ENCODE measurements at places on chromosomes 3 and 15.

GRCh38 chr15:75067123-75067830 is 43.9 kb downstream of the PPCDC start:
- DNase-seq = no peak

DNA sequence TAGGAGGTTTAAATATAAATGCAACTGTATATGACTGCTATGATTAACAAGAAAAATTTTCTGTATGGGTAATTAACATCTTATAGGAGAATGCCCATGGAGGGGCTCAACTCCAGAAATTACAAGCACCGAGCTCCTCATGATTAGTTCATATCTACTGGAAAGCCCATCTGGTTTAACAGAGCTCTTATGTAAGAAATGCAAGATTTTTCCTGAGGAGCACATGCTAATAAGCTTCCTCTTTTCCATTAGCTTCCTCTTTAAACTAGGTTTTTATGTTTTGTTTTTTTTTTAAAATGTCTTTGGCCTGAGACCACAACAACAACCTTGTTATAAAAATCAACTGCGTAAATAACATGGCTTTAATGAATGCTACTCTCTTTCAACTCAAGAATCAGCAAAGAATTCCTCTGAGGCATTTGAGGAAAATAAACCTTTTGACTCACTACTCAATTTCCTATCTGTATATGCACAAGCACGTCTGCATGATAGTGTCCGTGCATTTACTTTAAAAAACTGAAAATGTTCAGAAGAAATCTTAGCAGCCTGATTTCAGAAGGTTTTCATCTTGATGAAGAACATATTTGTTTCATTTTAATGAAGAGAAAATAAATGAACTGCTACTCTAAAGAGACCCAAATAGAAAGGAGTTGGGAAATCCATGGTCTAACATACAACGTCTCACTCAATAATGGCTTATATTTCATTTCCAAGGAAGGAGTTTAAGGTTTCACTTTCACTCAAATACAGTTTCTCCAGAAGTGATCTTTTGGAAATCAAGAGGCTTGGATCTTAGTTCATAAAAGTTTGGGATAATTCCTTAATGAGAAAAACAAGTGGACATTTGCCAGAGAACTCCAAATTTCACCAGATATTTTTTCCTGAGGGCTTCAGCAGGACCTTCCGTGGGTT is 180.8 kb downstream of the KCNAB1 start:
- DNase-seq = no peak

DNA sequence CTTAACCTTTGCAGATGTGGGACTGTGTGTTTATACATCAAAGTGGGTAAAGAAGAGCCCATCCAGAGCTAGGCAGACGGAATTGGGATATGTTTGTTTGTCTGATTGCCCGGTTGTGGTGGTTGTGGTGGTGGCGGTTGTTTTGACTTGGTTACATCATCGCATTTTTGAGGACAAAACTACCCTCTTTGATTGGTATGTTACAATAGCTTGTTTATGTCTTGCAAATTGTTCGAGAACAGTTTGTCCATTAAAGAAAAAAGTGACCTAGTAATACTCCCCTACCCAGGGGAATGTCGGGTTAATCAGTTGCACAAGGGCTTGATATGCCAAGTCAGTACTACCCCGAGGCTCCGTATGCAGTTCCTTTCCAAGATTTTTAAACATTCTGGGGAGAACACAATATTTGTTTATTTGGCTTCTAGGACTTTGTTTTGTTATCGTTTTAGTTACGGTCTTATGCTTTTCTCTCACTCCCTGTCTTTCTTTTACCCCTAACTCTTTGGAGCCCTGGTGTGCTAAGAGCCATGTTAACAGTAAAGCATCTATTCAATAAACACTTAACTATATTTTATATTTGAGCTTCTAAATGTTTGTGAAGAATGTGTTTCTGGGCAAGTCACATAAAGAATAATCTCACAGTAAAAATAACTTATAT is 315.4 kb downstream of the LPP start:
- DNase-seq = no peak

DNA sequence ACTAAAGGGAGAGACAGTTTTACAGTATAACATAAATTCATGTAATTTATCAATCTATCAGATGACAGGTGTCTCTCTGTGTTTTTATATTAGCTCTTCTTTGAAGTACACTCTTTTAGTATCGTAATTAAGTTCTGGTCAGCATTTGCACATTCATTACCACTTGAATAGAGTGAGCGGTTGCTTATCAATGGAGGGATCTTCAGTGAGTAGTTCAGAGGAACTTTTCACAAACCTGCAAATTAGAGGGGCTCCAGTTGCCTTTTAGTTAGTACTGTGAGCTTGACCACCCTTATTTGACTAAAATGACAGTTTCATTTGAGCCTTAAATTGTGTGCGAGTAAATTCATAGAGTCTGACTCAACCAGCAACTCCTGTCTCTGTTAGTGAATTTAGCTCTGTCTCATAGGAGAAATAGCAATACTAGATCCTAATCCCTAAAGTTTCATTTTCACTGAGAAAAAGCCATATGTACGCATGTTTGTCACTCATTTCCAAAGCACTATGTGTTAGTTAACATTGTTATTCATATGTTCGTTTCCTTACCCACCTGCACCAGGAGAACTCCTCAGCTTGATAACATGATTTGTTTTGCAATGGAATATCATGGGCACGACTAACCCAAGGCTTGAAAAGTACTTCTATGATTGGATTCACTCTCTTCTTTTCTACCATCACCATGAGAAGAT is 57.5 kb upstream of the ZBED2 start:
- DNase-seq = no peak

DNA sequence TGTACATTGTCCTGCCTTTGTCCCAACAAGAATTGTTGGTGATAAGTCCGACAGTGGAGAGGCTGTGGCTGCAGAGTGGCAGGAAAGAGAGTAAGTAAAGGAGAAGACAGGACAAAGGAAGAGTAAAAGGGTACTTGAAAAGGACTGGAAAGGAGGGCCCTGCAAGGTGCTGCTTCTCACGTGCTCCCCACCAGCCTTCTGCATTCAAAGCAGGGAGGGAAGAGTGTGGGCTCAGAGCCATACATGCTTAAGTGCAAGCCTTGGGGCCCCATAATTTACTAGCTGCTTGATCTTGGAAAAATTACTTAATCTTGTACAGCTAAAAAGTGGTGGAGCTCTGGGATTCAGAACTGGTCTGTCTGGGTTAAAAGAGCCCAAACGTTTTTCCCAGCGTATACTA is 29.9 kb downstream of the MME start:
- DNase-seq = no peak

DNA sequence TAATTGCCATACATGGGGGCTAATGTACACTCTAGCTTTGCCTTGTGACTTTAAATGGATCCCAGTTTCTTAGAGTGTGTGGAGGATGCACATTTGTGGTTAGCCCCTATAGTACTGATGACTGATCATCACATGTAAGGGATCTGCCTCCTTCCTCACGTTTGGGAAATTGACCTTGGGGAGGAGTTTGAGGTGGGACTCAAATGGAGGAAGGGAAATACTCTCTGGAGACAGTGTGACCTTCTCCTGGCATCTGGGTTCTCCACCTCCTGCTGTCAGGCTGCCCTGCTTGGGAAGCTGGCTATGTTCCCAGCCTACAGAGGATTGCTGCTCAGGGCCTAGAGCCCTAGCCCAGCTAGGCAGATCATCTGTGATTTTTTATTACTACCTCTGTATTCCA is 48.7 kb downstream of the PPM1L start:
- DNase-seq = no peak

DNA sequence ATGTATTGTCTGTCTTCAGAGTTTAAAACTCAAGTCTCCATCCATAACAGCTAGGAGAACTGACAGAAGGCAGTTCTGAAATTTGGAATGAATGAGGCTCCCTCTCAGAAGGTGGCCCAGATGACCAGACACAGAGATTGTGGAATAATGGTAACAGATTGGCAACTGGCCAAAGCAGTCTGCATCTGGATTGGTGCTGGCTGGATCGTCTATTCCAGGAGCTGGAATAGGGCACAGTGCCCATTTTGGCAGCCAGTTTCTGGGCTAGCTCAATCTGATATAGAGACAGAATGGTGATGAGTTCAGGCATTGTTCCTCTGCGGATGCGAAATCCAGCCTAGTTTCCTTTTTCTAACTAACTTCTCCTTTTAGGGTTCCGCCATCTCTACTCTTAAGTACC is 851.7 kb downstream of the PDCD6IP start:
- DNase-seq = no peak

DNA sequence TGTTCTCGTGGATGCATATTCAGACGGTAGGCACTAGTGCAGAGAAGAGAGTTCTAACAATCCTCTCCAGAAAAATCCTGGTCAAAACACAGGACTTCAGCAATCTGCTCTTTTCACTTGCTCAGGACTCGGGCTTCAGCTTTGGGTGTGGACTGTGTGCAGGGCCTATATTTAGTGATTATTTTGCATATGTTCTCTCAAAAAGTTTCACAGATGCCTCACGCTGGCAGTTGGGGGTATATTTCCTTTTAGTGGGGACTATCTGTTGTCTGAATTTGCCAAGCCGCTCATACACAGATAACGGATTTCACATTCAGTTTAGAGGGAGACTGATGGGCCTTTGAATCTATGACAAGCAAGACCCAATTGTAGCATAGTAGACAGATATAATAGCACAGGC is 54.4 kb upstream of the LRRN1 start:
- no peak for DNase-seq

GRCh38 chr15:98286831-98287230 is 326.3 kb downstream of the ARRDC4 start:
- no peak for DNase-seq

DNA sequence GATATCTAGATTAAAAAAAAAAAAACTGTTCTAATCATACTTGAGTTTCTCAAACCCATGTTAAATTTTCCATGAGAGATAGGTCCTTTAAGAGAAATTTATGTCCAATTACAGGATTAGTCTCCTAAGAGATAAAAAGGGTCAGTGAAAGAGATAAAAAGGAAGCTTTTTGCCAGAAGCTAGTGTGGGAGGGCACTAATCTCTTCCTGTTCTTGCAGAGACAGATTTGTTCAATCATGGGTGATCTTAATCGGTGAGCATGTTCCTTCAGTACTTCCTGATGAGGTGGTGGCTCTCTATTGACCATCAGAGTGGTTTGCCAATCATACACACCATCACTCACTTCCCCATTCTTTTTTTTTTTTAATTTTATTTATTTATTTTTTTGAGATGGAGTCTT is 16.9 kb upstream of the LPP start:
- no peak for DNase-seq

DNA sequence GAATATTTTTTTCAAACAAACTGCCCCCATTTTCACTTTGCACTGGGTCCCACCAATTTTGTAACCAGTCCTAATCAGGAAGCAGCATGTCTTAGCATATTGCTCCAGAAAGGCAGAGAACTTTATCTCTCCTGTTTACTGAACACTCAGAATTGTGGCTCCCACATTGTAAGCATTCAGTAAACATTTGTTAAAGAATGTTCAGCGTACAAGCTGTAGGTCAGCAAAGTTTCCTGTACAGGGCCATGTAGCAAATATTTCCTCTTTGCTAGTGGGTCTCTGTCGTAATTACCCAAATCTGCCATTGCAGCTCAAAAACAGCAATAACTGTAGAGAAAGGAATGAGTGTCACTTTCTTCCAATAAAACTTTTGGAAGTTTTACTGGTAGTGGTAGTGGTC is 393.3 kb downstream of the GRM7 start:
- no peak for DNase-seq

GRCh38 chr15:76191539-76192244 is 119.6 kb downstream of the ETFA start:
- DNase-seq = no peak

DNA sequence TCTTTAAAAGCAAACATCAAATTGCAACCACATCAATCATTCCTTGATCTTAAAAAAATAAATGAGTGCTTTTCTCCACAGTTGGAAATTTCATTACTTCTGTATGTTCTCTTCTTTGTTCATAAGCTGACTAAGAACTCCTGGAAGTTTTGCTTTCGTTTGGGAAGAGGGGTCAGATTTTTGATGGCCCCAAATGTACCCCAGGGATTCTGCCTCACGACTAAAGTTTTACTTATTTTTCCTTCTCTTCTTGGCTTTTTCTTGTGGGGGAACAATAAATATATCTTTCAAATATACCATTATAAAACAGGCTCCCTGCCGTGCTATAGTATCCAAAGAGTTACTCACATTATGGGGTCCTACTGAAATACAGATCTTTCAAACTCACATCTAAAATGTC is 215.0 kb upstream of the CDIN1 start:
- DNase-seq = no peak

- no peak for DNase-seq
These were observed 258.7 kb upstream of the TGFBR2 start for GRCh38 chr3:30347679-30348216.

DNA sequence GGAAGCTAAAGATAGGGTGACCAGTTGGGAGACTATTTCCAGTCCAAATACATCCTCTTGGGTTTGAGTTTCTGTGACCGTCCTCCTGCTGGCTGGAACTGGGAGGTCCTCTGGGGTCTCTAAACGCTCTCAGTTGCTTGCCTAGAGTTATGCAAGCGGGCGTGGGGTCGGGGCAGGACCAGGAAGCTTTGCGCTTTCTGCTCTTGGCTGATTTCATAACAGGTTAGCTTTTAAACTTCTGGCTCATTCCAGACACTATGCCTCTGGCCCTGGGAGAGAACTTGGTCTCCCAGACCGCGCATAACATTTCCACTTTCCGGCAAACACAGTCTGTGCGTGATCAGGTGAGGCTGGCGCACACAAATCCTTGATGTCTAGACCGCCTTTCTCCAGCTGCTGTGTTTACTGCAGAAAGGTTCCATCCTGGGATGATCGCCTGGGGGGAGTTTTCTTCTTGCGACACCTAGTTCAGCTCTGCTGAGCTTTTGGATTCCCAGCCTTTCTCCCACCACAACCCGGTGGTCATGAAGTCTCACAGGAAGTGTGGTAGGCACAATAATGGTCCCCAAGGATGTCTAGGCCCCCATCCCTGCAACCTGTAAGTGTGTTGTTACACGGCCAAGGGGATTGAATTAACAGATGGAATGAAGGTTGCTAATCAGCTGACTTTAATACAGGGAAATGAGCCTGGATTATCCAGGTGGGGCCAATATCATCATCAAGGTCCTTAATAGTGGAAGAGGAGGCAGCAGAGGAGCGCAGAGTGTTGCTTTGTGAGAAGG is 23.6 kb upstream of the CGNL1 start:
- DNase-seq = no peak

- DNase-seq = peak; percentile 9
These were observed 45.6 kb downstream of the TLE3 start for GRCh38 chr15:70051948-70052633.

DNA sequence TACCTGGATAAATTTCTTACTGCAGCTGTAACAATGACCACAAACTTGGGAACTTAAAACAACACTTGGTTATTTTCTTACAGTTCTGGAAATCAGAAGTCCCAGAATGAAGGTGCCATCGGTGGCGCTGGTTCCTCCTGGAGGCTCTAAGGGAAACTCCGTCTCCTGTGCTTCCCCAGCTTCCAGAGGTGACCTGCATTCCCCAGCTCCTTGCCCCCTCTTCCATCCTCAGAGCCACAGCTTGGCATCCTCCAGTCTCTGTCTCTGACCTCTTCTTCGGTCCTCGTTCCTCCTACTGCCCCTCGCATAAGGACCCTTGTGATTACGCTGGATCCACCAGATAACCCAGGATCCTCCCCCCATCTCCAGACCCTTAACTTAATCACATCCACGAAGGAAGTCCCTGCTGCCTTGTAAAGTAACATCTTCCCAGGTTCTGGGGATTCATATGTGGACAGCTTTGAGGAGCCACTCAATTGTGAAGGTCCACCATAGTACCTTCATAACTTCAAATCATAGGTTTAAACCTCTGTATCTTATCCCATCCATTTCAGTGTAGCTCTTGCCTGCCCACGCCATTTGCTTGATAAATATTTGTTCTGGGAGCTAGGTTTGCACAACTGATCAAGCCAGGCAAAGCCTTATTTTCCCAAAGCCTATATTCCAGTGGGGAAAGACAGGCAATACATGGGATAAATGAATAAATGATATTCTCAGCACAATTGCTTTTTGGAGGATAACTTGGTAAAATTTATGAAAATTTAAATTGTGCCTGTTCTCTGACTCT is 34.8 kb downstream of the KLF15 start:
- DNase-seq = peak; percentile 11
